ENCODE measurements at places on chromosomes 5 and 9.

- no peak for DNase-seq
Measured at GRCh38 chr9:120443489-120443888, 136.5 kb downstream of the CDK5RAP2 start.

GRCh38 chr5:136802383-136802782 is 437.0 kb upstream of the TRPC7 start:
- no peak for DNase-seq

DNA sequence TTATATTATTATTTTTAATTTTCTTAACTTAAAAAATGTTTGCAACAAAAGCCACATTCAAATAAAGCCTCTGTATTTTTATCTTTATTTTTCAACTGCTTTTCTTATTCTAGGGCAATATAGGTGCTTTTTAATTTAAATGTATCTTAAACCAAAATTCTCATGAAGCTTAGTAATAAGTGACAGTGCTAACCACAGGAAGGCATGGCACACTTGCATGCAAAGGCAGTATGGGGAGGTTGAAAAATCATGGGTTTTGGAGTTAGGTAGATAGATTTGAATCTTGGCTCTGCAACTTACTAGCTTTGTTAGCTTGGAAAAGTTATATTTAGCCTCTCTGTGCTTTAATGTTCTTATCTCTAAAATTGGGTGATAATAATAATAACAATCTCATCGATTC is 458.0 kb downstream of the DMAC1 start:
- no peak for DNase-seq

DNA sequence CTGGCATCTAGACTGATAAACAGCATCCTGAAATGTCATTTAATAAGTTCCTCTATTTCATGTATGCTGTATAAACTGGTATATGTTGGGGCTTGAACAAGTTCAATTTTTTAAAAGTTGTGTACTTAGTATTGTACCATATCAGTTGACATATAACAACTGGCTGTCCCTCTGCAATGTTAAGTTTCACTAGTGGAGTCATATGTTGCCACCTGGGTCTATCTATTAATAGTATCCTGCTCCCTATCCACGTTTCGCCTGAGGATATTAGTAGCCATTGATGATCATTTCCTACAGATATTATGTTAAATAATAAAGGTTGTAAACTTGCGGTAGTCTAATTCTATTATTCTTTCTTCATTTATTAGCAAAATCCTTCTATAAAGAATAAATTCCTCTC is 177.6 kb downstream of the RFX3 start:
- DNase-seq: no peak

DNA sequence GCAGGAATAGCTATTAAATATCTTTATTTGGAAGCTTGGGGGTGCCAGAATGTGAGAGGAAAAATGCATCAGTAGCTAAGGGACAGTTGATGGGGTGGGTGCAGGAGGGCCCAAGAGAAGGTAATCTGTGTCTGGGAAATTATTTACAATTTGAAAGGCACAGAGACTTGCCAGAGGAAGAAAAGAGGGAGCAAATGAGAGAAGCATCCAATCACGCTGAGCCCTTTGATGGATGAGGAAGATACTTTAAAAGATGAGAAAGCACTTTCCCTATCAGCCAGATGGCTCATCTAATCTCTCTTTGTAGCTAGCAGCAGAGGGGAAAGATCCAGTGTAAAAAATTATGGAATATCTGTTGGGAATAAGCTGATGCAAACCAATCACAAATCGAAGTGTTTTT is 57.0 kb upstream of the ABCA1 start:
- no peak for DNase-seq

All from AG09309 (cell line).